Endodermal cell (in vitro differentiated cells): ENCODE measurements at places on chromosomes 5 and 9.

- peak; percentile 80 for DNase-seq
Measured at GRCh38 chr5:41636605-41637004, 126.2 kb upstream of the PLCXD3 start.

- no peak for DNase-seq
Measured at GRCh38 chr5:86427158-86427557, 190.6 kb upstream of the COX7C start.

DNA sequence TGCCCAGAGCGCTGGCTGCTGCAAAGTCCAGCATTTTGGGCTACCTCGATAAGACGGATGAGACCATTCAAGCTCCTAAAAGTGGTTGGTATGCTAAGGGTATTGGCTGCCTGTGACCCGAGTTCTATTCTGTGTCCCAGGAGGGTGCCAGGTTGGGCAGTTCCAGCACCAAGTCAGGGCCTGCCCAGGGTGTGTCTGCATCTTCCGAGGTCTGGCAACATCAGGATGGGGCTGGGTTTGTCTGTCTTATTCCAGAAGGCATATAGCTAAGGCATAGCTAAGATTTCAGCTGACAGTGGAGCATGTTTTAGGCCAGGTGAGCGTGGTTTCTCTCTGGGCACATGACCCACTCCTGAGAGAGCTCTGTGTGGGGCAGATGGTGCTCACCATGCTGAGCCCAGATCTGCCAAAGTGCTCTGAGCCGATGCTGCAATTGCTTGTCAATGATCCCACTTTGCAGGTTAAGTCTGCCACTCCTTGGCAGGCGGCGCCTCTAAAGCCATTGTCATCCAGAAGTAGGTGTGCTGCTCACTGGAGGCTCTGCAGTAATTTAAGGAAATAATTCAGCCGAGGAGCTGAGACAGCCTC, 7.8 kb downstream of the SLC9A3 start:
- DNase-seq: no peak

DNA sequence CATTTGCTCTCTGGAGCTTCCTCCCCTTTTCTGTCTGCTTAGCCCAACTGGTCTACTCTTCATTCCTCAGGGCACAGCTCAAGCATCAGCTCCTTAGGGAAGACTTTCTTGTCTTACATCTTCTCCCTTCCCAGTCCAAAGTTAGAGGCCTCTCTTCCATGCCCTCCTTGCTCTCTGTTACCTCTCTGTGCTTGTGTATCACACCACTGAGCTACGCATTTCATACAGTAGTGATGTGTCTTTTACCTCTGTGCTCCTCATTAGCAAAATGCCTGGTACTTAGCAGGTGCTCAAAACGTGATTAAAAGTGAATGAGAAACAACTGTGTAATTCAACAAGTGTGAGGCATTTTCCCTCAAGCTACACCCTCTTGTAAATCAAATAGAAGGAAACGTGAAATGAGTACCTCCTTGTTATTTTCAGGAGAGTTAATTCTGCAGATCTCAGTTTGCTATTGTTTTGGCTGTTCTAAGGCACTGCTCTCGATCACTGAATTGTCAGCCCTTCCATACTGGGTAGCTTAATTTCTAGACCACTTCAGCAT, 39.0 kb downstream of the ERAP1 start:
- peak; percentile 78 for DNase-seq

GRCh38 chr5:6472792-6473191, 24.1 kb downstream of the UBE2QL1 start:
- DNase-seq: peak; percentile 12

DNA sequence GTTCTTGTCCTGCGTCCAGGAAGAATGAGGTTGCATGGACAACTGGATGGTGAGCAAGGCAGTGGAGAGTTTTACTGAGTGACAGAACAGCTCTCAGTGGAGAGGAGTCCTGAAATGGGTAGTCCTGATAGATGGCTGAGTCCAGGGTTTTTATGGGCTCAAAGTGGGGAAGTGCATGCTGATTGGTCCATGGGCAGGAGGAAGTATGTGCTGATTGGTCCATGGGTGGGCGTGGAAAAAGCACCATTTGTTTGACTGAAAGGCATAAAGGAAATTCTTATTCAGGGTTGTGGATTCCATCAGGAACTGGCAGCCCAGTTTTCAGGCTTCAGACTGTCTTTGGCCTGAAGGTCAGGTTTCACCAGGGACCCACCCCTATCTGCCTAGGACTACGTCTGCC, 10.6 kb downstream of the FSD1L start:
- DNase-seq: peak; percentile 78

DNA sequence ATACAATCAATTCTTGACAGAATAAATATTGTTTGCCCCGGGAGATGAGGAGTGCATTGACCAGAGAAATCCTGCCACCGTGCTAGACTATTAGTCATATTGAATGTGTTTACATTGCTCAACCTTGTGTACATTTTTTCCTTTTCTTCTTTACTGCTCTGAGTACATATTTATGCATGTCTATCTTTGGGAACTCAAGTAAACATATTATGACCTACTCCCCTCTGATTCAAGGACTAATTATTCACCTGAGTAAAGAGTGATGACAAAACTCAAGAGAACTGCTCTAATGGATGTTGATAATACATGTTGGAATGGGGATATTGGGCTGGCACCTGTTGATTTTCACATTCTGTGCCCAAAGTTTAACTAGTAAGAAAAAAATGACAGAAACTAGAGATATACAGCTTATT, 3.9 kb upstream of the SPINK1 start:
- DNase-seq: no peak

DNA sequence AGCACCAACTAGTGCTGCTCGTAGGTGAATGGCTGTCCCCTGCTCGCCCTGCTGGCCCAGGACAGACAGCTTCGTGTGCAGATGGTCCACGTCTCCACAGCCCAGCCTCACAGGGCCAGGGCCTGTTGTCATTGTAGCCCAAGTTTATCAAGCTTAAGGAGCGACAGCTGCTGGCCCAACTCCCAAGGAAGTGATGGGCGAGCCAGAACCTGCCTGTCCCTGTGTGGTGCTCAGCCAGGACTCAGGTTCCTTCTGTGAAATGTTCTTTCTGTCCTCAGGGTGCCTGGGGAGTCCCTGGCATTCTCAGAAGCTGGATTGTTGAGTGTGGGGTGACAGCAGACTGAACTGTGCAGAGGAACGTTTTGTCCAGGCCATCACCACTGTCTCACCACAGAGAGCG, 16.4 kb downstream of the TRIP13 start:
- DNase-seq: no peak

GRCh38 chr9:2193552-2193951, 178.4 kb downstream of the SMARCA2 start:
- DNase-seq: no peak

- DNase-seq: peak; percentile 95
Measured at GRCh38 chr5:149656576-149657182, 73.4 kb upstream of the PPARGC1B start.

DNA sequence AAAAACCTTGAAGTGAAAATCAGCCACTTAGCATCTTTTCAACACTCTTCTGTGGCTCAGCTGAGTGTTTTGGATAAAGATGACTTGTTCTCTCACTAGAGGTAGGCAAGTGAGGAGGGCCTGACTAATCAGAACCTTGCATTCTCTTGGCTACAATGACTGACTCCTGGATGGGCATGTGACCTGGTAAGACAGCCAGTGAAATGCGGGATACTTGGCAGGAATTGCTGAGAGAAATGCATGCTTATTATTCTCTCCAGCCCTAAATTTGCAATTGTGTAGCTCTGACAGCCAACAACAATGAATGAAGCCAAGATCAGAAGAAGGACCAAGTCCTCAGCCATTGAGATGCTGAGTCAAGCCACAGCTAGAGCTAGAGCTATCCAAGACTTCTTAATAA, 490.5 kb upstream of the ZNF608 start:
- peak; percentile 36 for DNase-seq

GRCh38 chr5:179837076-179838011, 16.6 kb downstream of the SQSTM1 start:
- DNase-seq: no peak

GRCh38 chr5:113115061-113115460, 138.5 kb downstream of the DCP2 start:
- DNase-seq: no peak

- DNase-seq: no peak
Measured at GRCh38 chr9:20253635-20254034, 368.7 kb downstream of the MLLT3 start.

DNA sequence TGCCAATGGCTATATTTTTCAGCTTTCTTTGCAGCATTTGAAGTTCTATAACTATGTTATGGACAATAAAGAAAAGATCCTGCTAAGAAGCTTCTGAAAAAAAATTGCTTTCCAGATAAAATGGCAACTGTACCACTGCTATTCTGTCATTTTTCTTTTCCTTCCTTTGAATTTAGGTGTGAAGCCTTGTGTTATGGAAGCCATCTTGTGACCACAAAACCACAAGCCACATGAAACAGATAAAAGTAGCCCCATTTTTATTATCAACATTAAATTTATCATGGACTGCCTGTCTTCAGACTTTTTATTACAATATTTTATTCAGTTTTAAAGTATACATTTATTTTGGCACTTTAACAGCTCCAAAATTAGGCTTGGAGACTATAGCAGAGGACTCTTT, 289.9 kb upstream of the ACTBL2 start:
- DNase-seq: no peak

DNA sequence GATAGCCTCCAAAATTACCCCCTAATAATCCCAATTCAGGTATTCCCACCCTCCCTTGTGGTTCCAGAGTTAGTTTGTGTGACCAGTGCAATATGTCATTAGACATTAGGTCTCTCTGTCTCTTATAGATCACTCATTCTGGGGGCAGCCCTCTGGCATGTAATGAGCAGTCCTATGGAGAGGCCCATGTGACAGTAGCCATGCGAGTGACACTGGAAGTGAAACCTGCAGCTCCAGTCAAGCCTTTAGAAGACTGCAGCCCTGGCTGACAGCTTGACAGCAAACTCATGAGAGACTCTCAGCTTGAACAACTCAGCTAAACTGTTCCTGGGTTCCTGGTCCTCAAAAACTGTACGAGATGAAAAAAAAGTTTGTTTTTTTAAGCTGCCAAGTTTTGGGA, 54.0 kb upstream of the HSPB3 start:
- no peak for DNase-seq

GRCh38 chr9:129005336-129005997, 22.7 kb downstream of the SH3GLB2 start:
- DNase-seq: peak; percentile 50

DNA sequence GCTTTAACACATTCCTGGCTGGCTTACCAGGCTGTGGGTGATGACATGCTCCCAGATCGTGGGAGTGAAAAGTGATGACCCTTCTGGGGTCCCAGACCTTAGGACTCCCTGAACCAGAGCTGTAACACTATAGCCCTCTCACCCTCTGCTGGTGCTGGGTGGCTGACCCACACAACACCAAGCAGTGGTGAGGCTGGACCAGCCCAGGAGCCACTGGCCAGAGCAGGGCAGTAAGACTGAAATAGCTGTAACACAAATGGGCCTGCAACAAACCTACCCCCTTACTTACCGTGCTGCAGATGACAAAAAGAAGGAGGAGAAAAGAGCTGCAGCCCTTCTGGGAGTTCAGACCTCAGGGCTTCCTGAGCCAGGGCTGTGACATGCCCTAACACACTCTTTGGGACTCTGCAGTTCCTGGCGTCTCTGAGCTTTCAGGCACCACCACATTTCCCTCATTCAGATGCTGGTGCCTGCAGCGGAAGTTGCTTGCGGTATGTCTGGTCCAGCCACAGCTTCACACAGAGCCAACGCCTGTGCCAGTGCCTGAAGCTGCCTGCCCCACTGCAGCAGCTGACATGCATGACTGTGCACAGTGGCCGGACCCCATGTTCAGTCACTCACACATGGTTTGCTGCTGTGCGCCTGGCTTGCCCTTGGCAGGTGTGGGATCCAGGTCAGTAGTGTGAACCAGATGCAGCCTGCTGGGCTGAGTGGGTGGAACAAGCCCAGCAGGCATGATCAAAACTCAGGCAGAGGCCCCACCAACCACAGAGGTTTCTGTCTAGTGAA, 1247.4 kb downstream of the EFNA5 start:
- DNase-seq: peak; percentile 53

- DNase-seq: no peak
Measured at GRCh38 chr9:5696884-5697283, 68.0 kb downstream of the RIC1 start.

DNA sequence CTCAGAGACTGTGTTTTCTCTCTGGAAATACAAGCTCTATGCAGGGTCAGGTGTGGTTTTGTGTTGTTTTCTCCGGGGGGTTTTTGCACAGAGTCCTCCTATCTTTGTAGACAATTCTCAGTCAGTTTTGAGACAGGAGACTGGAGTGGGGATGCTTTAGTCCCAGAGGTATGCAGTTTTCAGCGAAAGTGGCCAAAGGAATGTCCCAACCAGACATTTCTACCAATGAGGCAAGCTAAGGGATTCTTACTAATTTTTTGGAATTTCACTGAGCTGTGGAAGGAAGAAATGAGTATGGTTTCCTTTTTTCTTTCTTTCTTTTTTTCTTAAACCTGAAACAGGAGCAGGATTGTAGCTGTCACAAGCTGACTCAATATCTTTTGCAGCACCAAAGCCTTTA, 35.3 kb upstream of the PLPP1 start:
- DNase-seq: no peak

GRCh38 chr5:178116143-178116885, 3.0 kb downstream of the N4BP3 start:
- DNase-seq: peak; percentile 82

DNA sequence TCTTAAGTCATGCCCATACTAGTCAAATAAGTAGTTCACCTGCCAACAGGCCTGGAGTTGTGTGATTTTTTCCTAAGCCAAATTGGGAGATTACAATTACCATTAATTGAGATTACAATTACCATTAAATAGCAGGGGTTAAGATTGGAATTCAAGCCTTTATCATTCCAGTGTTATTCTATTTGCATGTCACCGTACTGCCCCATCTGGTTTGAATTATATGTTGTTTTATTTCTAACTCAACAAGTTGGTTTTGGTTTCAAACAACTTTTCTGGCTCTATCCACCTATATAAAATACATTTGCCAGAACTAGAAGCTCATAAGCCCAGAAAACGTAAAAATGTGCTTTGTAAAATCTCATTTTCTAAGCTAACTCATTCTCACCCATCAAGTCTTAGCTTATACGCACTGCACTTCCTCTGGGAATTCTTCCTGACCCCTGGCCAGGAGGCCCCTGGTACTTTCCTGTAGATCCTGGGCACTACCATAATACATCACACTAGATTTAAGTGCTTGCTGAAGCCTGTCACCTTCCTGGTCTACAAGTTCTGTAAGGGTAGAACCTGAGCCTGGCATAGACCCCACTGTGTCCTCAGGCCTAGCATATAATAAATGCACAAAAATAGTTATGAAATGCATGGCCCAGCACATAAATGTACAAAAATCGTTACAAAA, 242.0 kb upstream of the TRPM3 start:
- peak; percentile 47 for DNase-seq
